ENCODE measurements at places on chromosomes 16 and 17.

- DNase-seq = no peak
These were observed 136.0 kb downstream of the ANKRD11 start for GRCh38 chr16:89354325-89354724.

DNA sequence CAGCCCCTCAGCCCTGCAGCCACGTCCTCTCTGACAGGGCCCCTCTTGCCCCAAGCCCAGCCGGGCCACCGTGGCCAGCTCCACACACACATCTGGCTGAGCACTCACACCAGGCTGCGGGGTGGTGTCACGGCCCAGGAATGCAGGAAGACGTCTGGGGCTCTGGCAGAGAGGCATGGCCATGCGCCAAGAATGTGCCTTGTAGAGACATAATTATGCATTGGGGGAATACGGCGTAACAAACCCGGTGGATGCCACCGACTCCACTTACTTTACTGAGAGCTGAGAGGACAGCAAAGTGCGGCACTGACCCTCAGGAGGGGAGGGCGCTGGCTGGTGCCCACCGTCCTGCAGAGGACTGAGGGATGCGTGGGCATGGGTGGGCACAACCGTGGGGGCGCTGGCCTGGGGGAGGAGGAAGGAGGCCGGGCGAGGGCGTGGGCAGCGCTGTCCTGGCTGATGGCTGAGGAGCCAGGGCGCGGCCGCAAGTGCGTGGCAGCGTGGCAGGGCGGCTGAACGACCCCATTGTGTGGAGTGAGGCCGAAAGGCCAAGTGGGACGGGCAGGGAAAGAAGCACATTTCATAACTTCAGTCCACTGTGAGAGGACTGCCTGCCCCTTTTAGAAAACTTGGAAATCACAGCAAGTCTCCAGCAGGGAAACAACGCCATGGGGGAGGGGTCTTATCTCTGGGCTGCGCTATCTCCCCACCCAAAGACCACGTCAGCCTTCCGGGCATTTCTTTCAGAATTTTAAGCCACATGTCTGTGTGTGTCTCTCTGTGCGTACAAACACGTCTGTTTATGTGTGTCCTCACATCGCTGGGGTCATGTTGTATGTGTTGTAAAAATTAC lies 30.6 kb downstream of the METRNL start:
- DNase-seq = peak; percentile 77

DNA sequence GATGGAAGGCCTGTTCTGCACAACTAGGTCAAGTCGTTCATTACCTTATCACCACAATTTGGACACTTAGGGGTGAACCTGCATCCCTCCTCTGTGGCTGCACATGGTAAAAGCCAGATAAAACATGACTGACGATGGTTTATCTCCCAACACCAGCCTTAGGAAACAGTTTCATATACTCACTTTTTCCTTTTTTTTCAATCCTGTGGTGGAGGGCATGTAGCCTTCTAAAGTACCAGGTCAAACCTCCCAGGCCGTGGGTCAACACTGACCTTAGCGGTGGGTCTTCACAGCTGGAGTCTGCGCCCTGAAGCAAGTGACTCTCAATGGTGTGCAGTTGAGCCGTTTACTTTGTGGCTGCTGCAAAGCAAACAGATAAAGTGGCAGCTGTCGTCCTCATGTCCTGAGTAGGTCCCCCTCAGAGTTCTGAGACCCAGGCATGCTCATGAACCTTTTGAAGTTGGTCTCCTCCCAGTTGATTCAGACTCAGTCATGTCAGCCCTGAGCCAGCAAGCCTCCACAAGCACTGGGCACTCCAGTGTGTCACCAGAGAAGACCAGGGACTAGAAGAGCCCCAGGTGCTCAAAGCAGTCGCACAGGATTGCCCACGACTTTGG lies 5.9 kb downstream of the FAHD1 start:
- peak; percentile 41 for DNase-seq

GRCh38 chr17:79006046-79006445 lies 3.5 kb downstream of the CANT1 start:
- no peak for DNase-seq

DNA sequence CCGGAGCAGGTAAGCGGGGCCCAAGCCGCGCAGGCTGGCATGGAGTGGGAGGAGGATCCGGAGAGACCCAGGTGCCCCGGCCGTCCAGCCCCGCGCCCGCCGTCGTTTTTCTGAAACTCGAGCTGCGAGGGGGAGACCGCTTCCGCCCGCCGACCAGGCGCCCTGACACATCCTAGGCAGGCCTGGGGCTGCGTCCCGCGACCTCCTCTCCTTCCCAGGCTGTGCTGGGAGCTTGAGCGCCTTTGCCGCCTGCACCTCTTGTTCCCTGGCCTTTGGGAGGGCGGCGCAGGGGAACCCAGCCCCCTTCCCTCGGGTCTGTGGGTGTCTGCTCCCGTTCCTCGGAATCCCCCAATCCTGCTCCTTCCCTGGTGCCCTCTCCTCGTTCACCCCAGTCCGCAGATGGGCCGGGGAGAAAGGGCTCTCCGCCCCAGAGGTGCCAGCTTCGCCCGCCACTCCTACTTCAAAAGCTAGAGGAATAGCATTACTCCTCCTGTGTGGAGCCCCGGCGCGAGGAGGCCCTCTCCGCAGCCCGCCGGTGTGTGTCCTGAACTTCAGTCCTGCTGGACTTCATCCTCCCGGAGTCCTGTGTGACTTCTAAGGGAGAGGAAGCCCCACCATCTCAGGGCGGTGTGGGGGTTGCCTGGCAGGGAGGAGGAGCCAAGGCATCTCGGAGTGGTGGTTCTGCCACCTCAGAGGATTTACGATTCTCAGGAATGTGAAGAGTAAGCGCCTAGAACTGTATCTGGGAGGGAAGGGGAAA lies 1.0 kb downstream of the NHERF1 start:
- peak; percentile 45 for DNase-seq

DNA sequence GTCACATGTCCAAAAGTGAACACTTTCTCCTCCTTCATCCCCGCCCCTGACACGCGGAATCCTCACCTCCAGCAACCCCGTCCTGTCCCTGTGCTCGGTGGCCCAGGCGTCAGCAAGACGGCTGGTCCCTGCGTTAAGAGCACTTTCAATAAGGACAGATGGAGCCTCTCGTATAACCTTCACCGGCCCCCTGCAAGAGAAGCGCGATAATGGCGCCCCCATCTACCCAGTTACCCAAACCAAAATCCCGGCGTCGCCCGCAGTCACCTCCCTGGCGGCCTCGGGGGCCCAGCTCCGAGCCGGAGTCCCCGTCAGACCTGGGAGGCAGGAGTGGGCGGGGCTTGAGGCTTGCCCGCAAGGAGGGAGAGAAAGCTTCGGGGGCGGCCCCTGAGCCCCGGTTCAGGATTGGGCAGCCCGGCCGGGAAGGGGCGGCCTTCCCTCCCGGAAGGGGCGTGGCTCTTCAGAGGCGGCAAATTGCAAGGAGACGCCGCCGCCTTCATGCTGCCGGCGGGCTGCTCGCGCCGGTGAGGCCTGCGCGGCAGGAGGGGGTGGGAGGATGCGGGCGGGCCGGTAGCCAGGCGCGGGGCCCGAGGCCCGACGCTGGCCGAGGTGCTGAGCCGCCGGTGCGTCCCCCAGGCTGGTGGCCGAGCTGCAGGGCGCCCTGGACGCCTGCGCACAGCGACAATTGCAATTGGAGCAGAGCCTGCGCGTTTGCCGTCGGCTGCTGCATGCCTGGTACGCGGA lies at the start of gene TEDC2:
TSS of gene TEDC2 (plus strand) at position 463 of the 744 bp plus-strand sequence. CDS start at position 499, 36 bp downstream.
- peak; percentile 66 for DNase-seq

DNA sequence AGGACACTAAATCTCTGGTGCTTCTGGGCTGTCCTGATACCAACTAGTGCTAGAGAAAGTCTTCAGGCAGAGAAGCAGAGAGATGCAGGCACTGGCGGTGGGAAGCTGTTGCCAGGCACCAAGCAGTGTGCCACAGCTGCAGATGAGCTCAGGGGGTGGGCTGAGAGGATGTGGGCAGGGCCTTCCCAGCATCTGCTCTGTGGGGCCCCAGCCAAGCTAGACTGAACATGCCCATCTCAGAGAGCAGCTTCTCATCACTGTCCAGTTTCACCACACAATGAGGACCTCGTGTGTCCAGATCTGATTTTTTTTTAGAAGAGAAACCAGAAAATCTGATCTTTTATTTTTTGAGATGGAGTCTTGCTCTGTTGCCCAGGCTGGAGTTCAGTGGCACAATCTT lies 17.1 kb downstream of the PSKH1 start:
- DNase-seq = peak; percentile 81

GRCh38 chr16:66260522-66261254 lies 105.8 kb upstream of the CDH5 start:
- DNase-seq = no peak

DNA sequence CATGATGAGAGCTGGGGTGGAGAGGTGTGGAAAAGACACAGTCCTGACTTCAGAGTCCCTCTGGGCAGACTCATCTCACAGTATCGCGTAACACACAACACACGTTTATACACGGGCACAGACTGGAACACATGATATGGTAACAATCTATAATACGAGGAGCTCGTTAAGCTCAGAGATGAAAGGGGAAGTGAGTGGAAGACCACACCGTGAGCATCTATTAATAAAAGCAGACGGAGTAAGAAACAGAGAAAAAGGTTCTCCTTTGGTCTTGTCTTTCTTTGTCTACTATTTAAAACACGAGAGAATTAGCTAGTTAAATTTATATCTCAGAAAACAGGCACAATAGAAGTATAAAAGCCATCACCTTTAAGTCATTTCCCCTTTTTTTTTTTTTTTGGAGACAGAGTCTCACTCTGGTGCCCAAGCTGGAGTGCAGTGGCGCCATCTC lies 13.5 kb downstream of the ANKRD11 start:
- DNase-seq = peak; percentile 86

- DNase-seq = no peak
These were observed 2.1 kb downstream of the HCRT start for GRCh38 chr17:42182927-42183734.

DNA sequence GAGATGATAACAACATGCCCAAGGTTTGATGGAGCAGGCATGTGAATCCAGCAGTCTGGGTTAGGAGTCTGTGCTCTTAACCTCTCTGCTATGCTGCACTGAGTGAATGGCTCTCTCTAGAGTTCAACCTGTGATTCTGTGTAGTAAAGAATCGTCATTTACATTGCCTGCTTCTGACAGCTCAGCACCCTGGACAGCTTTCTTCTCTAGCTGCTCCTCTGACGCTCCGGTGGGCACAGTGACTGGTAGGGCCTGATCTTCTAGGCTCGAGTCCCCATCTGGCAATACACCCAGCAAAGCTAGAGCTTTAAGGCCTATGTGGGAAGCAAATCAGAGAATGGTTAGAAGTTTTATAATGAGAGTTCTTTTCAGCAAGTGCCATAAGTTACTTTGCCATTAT lies 85.3 kb upstream of the ATP2A3 start:
- no peak for DNase-seq

GRCh38 chr17:17149520-17150447 lies 56.3 kb downstream of the PLD6 start:
- DNase-seq = no peak

- peak; percentile 63 for DNase-seq
These were observed 35.7 kb upstream of the SSTR5 start for GRCh38 chr16:1036726-1037393.

DNA sequence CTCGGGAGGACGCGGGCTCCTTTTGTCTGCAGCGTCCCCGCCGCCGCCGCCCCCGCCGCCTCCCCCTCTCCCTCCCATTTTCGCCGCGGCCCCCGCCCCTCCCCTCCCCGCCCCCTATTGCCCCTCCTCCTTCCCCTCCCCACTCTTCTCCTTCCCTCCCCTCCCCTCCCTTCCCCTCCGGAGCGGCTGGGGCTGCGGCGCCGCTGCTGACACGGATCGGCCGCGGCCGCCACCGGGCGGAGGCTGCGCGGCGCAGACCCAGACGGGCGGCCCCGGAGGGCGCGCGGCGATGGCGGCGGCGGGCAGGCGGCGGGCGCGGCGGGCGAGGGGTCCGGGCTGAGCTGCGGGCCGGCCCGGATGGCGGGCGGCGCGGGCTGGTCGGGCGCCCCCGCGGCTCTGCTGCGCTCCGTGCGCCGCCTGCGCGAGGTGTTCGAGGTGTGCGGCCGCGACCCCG lies at the start of gene RAB11FIP4:
TSS of gene RAB11FIP4 (plus strand) at position 180 of the 454 bp plus-strand sequence. CDS start at position 358, 178 bp downstream.
- no peak for DNase-seq

DNA sequence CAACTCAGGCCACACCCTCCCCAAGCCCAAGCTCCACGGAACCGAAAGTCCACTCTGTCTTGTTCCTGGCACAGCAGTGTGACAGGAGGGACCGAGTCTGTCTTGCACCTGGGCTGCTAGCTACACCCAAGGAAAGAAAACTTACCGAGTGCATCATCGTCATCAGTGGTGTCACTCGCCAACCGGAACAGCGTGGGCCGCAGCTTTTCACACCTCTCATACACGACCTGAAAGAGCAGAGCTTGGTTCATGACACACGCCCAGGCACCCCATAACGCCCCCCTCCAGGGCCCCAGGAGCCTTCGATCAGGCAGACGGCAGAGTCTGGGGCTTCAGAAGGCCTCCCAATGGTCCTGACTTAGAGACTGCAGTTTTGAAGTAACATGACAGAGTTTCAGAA lies 27.5 kb downstream of the GGA2 start:
- no peak for DNase-seq

- no peak for DNase-seq
These were observed 241.3 kb upstream of the TBX2 start for GRCh38 chr17:61158376-61158775.

DNA sequence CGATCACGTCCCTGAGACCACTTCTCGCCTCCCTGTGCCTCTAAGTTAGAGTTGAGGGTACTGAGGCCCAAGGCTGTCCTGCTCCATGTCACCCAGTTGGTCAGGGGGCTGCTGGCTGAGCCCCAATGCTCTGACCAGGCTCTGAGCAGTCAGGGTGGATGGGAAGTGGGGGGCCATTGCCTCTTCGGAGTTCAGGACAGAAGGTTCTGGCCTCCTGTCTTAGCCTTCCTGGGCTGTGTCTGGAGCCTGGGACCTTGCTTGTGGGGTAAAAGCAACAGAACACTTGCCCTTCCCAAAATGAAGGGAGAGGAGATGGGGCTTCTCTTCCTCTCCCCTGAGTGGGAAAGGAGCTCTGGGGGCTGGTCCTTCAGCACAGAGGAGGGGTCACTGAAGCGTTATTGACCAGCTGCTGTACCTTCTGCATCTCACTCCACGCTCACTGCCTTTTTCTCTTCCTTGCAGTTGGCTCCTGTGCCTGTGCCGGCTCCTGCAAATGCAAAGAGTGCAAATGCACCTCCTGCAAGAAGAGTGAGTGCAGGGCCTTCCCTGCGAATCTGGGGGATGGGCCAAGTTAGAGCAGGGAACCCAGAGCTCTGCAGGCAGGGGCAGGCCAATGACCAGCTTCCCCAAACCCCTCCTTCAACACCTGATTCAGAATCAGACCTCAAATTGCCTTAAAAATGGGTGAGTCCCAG lies 580 bp downstream of the MT1X start:
- DNase-seq = no peak

DNA sequence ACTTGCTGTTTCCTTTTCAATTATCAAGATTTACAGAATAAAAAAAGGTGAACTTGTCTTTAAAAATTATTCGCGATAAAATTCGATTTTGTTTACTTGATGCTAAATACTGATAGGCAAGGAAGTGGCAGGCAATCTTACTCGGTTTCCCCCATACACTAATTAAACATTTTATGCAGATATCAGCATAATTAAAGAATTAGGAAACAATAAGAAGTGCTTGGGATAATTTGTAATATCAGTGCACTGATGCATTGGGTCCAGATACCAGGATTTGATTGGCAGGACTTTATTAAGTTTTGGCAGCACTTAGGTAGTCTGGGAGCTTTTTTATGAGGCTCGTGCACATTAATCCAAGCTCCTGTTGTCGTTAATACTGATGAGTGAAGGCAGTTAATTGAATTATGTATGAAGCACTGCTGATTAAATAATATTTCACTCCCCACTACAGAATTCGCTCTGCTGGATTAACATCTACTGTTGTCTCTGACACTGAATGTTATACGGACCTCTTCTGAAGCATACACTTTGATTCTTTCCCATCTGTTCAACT lies 165.6 kb downstream of the CA10 start:
- DNase-seq = no peak

- DNase-seq = no peak
These were observed 66.8 kb upstream of the GAS7 start for GRCh38 chr17:10265100-10265810.
